ENCODE measurements at places on chromosomes 2 and 18.

DNA sequence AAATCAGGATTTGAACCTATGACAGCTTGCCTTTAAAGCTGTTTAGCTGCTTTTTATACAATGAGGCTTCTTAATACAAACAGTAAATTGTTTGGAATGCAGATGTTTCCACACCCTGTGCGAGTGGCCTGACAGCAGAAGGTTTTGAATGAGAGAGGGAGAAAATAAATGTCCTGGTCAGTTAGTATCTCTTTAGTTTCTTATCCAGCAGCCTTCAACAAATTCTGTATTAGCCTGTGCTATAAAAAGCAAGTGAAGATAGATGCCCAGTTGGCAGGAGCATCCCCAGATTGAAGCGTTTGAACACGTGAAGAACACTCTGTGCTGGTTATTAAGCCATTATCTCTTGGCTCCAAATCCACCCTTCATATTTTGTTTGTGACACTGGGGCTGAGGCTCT is 70.6 kb downstream of the CERS6 start:
- H3K4me1 ChIP-seq: peaks cover 3% of the 10 kb centered on the region
- no peaks in the 10 kb centered on the region for H3K36me3 ChIP-seq
- H3K27me3 ChIP-seq: no peaks in the 10 kb centered on the region
- H3K27ac ChIP-seq: no peak overlapping the region
- DNase-seq: peak; percentile 26
- H3K4me3 ChIP-seq: no peak overlapping the region

DNA sequence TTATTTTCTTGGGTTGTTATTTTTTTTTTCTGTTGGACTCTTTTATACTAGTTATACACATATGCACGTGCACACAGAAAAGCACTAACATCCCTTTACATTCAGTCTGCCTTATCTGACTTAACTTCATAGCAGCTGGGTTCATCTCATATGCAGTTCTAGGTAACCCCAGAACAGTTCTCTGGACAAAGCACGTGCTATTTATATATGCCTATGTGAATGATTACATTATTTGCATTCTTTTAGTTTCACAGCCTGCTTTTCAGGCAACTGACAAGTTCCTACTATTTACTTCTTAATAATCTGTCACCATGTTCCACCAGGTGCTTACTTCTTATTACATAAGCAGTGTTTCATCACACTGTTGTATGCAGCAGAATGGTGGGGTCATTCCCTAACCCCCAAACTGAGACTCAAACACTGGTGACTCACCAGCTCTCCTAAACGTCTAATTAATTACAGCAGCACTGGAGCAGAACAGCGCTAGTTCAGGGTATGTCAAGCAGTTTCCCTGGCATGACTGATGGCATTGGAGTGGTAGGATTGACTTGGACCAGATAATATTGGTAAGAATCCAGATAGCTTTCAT is 372.8 kb downstream of the CLIP4 start:
- no peaks in the 10 kb centered on the region for H3K27me3 ChIP-seq
- peaks cover 4% of the 10 kb centered on the region for H3K4me1 ChIP-seq
- H3K4me3 ChIP-seq: no peak overlapping the region
- no peaks in the 10 kb centered on the region for H3K36me3 ChIP-seq
- DNase-seq: no peak
- H3K27ac ChIP-seq: no peak overlapping the region

DNA sequence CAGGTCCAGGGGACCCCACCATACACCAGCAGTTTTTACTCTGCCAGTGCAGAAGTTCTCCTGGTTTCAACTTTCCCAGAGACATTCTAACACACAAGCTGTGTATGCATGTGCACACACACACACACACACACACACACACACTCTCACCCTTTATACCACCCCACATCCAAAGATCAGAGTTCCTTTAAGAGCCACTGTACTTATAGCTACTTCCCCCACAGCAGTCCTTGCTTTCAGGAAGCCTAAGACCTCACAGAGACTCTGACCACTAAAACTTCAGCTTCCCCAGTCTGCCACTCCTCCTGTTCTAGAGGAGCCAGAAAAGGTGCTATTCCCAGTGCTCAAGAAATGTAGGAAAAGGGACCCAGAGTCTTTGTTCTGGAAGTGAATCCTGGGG is 107.8 kb downstream of the ZNF521 start:
- no peak overlapping the region for H3K4me3 ChIP-seq
- no peaks in the 10 kb centered on the region for H3K36me3 ChIP-seq
- H3K27me3 ChIP-seq: no peaks in the 10 kb centered on the region

- H3K27ac ChIP-seq: no peak overlapping the region
- no peak overlapping the region for H3K4me3 ChIP-seq
- no peaks in the 10 kb centered on the region for H3K27me3 ChIP-seq
- DNase-seq: no peak
- H3K36me3 ChIP-seq: no peaks in the 10 kb centered on the region
Observed at GRCh38 chr2:8312861-8313830, 368.7 kb upstream of the ID2 start.

DNA sequence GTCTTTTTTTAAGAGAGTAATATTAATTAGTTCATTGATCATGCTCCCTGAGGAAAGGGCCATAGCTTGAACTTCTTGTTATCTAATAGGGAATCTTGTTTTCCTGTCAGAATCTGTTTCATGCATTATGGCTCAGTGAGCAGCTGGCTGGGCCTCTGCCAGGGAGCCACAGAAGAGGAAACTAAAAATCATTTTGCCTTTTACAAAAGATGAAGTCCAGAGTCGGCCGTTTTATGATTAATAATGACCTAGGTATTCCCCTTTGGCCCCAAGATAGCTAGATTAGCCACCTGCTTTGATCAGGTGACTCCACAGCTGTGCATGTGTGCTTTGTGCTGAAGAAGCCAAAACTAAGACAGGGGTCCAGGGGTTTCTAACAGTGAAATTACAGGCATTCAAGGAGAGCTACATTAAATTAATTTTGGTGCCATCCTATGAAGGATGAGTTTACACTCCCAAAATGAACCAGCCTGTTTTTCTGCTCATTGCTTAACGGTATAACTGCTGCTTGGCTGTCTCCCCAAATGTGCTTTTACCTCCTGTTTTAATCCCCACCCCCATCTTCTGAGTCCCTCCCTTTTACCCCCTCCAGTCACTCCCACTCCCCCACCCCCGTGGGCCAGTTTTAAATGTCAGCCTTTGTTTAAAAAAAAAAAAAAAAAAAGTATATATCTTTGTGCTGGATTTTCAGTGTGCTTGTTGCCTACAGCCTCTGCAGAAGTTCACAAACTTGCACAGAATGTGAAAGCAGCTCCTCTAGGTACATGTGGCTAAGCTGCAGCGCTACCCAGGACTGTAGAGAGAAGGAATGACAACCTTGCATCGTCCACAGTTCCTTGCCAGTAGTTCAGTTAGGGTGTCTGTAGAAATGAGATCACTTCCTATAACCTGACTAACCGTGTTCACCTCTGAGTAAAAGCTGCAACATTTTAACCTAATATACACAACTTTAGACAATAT is 93.1 kb downstream of the CABLES1 start:
- no peak overlapping the region for H3K27ac ChIP-seq
- H3K27me3 ChIP-seq: no peaks in the 10 kb centered on the region
- H3K4me3 ChIP-seq: no peak overlapping the region
- no peaks in the 10 kb centered on the region for H3K36me3 ChIP-seq
- peaks cover 13% of the 10 kb centered on the region for H3K4me1 ChIP-seq

GRCh38 chr2:70936979-70937811 is 1.5 kb downstream of the ATP6V1B1 start:
- no peak overlapping the region for H3K4me3 ChIP-seq
- no peaks in the 10 kb centered on the region for H3K4me1 ChIP-seq
- H3K36me3 ChIP-seq: no peaks in the 10 kb centered on the region

Data from body of pancreas (tissue), 4 donors.